Epithelial cell of esophagus (primary cell): ENCODE measurements at places on chromosomes 6 and 20.

GRCh38 chr20:6733965-6734364 is 33.5 kb upstream of the BMP2 start:
- DNase-seq: no peak

- no peak for DNase-seq
Measured at GRCh38 chr6:168212362-168212761, 107.2 kb downstream of the DACT2 start.

DNA sequence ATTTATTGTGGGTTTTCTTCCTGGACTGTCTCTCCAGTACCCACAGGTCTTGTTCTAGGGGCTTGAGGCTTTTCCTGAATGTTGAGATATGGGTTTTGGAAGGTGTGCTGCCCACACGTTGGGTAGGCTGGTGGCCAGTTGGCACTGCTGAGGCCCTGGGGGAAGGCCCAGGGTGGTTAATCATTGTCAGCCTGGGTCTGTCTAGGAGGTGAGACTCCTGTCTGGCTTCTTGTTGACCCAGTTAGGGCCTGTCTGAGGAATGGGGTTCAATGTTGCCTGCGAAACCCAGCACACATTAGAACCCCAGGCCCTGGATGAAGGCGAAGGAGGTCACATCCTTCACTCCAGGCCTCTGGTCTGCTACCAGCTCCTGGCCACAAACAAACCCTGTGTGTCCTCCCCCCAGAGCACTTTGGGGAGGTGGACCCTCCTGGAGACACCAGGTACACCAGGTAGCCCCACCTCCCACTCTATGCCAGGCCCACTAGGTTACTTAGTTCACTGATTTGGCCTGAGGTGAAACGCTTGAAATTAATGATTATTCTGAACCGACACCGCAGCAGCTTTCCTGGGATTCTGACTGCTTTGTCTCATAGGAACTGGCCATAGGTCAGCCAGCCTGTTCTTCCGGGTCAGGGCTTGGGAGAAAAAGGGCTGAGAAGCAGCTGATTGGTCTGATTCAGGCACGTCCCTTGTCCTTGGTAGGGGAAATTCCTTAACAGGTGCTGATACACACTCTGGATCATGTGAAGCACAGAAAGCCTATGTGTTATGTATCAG is 15.2 kb downstream of the DNMT3B start:
- DNase-seq: no peak

DNA sequence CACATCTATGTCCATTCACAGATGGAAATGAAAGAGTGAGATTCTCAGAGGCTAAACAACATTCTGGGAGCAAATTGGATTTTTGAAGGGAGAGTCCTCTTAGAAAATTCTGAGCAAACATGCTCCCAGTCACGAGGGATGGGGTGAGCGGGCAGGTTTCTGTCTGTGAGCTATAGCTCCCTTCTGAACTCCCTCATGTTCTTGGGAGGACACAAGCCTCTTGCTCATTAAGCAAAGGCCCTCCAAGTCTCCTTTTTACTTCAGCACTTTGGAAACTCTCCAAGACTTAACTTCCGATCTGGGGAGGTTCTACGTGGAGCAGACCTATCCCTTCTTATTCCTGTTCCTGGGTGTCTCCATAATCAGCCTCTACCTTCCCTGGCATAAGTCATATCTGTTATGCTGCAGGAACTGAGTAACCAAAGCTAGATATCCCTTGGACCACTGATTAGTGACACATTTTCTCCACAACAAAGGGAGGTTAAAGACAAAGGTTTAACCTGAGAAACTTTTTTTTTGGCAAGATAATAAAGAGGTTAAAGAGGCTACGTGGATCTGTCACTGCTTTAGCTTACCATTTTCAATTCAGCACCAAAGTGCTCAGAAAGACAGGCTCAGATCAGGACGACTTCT is 33.0 kb upstream of the SMIM29 start:
- DNase-seq: no peak

DNA sequence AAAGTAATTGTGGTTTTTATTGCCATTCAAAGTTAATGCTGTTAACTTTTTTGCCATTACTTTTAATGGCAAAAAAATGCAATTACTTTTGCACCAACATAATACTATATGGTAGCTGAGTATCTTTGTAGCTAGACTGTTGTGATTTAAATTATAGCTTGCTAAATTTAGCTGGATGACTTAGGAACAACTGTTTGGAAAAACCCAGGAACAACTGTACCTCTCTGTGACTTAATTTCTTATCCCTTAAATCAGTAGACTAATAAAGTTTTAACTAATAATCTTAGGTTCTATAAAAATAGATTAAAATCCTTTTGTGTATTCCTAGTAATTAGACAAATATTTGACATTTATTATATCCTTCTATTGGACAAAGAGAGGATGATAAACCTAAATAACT is 268.2 kb downstream of the TENT5A start:
- no peak for DNase-seq

DNA sequence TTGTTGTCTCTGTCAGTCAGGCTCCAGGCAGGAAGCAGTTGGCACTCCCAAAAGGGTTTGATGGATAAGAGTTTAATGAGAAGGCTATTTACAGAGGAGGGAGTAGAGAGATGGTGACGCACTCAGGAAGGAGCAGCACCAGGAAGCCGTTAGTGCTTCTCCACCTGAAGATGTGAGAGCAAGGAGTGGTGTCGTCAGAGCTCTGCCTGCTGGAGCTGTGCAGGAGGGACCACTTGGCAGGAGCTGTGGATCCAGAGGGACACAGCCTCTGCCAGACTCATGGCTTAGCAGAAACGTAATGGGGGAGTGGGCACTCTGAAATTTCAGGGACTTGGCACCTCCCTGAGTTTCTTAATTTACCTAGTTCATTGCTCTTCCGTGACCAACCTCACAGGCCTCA is 16.8 kb downstream of the DAAM2 start:
- no peak for DNase-seq

- DNase-seq: no peak
Measured at GRCh38 chr20:6579417-6579816, 188.1 kb upstream of the BMP2 start.

DNA sequence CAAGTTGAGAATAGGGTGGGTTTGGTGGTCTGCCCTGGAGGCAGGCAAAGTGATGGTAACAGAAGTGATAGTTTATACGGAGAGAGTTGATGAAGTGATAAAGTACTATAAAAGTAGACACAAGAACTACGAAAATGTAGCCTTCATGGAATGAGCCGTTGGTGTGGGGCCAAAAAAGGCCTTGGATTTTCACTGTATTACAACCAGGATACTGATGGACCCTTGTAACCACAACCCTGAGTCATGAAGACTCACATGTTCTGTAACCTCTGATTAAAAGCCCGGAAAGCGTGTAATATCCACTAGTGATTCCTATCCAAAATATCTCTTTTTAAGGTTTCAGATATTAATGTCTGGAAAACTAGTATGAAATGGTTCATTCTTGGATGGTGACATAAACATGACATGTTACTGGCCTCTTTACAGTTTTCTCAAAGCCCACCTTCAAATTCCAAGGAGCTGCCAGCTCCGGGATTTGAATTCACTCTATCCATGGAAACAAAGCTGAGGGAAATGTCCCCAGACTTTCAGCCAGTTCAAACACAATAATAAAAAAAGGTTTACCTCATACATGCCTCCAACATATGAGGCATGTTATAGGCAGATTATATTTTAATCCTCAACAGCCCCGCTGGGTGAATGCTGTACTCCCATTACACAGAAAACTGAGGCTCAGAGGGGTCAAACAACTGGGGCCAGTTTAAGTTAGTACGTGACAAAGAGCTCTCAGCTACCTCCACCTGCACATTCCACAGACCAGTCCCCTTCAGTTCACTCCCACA is 55.4 kb downstream of the MRPL14 start:
- peak; percentile 59 for DNase-seq

- DNase-seq: peak; percentile 87
Measured at GRCh38 chr20:45067558-45067957, 33.4 kb downstream of the KCNS1 start.

- DNase-seq: no peak
Measured at GRCh38 chr20:20489648-20490341, 121.9 kb downstream of the INSM1 start.

DNA sequence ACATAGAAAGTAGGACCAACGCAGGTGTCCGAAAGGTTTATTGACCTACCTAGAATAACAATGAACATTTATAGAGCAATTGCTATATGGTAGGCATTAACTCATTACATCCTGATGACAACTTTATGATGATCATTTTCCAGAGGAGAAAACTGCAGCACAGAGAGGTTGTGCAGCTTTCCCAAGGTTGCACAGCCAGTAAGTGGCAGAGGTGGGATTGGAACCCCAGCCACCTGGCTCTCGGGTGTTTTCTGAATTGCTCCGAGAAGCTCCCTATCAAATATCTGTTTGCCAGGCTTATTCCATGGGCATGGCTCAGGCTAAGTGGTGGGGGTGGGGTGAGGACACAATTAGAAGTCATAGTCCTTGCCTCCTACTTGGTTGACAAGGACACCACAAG is 24.1 kb upstream of the NFATC2 start:
- DNase-seq: no peak

DNA sequence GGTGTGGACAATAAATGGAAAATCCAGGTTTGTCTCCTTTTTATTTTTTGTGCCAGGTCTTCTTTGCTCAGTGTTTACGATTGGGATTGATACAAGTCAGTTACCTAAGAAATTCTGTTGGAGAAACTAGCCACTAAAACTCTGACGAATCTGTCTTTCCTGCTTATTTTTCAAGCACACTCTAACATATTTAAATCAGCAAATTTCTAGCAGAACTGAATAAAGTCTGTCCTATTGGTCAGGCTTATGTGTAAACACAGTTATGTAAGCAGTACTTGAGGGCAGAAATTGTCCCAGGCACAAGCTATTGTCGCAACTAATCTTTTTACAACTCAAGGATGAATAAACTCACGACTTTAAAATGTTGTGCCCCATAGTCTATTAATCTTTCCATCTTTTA is 12.1 kb upstream of the EXOC2 start:
- no peak for DNase-seq

GRCh38 chr6:37029249-37029971 is 24.0 kb downstream of the FGD2 start:
- DNase-seq: peak; percentile 76

GRCh38 chr6:96458771-96459170 is 62.8 kb upstream of the UFL1 start:
- no peak for DNase-seq

GRCh38 chr6:36347621-36348020 is 10.9 kb upstream of the BNIP5 start:
- no peak for DNase-seq

DNA sequence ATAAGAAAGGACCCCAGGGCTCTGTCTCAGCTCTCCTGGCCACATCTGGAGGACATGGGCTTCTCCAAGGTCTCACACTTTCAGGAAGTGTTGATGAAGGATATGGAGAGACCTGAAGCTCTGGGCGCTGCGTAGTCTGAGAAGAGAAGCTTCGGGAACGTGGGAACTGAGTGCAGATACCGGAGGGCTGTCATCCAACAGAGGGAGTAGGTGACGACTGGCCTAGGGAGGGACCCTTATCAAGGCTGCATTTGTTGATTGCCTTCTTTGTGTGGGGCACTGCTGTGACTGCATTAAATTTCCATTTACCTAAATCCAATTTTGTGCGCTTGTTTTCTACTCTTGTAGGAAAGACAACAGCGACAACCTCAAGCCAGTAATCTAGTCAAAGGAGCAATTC is 63.4 kb downstream of the PLG start:
- DNase-seq: no peak

DNA sequence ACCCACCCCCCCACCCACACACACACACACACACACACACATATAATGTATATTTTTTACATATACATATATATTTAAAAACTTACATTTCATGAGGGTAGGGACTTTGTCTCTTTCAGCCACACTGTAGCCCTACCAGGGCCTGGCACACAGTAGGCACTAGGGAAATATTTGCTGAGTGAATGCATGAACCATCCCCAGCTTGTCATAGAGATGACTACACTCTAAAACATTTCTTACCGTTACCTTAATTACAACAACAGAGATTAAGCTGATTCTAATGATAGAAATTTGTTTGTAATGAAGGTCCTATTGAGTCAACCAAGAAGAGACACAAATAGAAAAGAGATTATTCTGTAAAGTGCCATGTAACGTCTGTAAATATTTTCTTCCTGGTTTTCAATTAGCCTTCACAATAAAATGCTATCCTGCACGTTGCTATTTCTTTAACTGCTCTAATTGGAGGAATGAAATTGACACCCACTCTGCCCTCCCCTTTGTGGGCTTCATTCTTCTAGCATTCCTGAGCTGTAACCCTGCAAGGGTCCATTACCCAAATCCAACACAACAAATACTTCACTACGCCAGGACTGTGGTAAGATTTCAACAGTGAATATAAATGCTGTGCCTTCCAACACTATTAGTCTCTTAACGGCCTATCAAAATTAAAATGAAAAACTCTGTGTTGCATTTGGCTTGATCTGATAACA is 30.8 kb downstream of the SIM1 start:
- DNase-seq: no peak

- no peak for DNase-seq
Measured at GRCh38 chr6:43282636-43283513, 15.2 kb upstream of the SLC22A7 start.

DNA sequence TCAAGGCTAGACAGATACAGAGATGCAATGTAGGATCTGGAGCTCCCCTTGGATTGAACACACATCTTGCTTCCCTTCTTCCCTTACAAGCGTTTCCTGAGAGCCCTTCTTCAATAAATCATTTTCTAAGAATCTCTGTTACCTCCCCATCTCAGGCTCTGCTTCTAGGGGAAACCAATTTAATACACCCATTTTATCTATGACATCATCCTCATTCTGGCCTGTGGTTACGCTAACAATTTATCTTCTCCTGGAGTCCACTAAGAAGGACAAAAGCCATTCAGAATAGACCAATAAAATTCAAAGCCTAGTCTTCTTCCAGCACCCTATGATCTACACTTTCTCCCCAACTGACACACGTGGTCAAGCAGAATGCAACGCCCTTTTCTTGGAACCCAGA is 390.1 kb downstream of the PLCB1 start:
- DNase-seq: no peak

DNA sequence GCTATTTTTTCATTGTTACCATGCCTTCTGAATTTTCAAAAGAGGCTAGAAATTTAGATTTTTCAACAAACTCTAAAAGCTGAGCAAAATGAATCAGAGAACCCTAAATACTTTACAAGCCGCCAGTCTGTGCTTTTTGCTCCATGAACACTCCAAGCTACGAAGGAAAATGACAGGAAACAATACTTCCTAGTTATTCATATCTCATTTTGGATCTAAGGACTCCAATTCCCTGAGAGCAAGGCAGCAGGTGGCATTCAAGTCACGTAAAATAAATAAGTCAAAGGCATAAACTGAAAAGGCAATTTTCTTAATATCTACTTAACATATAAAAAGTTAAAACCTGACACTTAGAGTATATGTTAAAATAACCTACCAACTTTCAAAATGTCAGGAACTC is 50.6 kb downstream of the PDSS2 start:
- DNase-seq: no peak
